GM23338 (cell line): ENCODE measurements at places on chromosomes 3 and 15. TPM values are rescaled to one million over a fixed set of nuclear protein-coding genes. Genes with fewer than 3 reads are reported as not detected.

POTEB gene
- not detected in 2 replicates for total RNA-seq

MBD4 gene
- 26.4 and 33.9 TPM in 2 replicates for total RNA-seq

CHRM5 gene
- not detected in 2 replicates for total RNA-seq

SEMA4B gene
- 41.2 and 48.2 TPM in 2 replicates for total RNA-seq

EOGT gene
- total RNA-seq: 26.8 and 27.2 TPM in 2 replicates

BAHD1 gene
- total RNA-seq: 32.4 and 40.1 TPM in 2 replicates

LRTM1 gene
- not detected in 2 replicates for total RNA-seq

RAB6B gene
- 2.9 and 3.9 TPM in 2 replicates for total RNA-seq

DAG1 gene
- 152 and 167 TPM in 2 replicates for total RNA-seq

DZIP3 gene
- total RNA-seq: 26.6 and 28.7 TPM in 2 replicates

NRG4 gene
- total RNA-seq: 0.21 TPM in 1 of 2 replicates, not detected in the other

C3orf85 gene
- total RNA-seq: not detected in 2 replicates

KAT2B gene
- 1.7 and 4.4 TPM in 2 replicates for total RNA-seq

SNTN gene
- not detected in 2 replicates for total RNA-seq

BCL2A1 gene
- not detected in 2 replicates for total RNA-seq

ATP13A5 gene
- not detected in 2 replicates for total RNA-seq

DLEC1 gene
- 0.19 and 0.31 TPM in 2 replicates for total RNA-seq
